CD4-positive, alpha-beta T cell treated with Interleukin-4 for 1 hour (primary cell): ENCODE measurements at places on chromosomes 6 and 20.

- DNase-seq, result no peak
These were observed 254.6 kb upstream of the PRDM1 start for GRCh38 chr6:105831311-105832097.

DNA sequence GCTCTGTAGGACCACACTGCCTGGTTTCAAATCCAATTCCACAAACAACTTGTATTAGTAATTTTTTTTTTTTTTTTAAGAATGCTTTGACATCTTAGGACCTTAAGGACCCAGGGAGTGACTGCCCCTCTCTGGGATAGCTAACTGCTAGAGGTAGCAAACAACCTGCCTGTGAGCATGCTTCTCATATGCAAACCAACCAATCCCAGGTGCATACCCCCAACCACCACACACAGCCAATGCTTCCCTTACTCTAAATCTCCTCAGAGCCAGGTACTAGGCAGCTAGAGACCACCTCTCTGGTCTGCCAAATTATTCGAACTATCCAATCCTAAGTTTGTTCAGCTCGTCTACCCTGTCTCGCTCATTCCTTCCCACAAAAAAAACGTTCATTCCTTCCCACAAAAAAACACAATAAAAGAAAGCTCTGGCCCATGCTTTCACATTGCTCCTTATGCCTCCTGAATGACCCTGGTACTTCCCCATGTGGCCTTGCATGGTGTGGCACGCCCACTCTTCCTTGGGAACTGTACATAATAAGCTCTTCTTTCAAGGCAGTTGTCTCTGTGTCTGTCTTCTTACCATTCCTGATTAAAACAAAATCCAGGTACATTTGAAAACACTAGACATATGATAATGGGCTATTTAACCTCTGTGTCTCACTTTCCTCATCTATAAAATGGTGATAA, 6.4 kb downstream of the SERAC1 start:
- no peak for DNase-seq

GRCh38 chr20:48766961-48767960, 60.5 kb downstream of the PREX1 start:
- peak; percentile 65 for DNase-seq

DNA sequence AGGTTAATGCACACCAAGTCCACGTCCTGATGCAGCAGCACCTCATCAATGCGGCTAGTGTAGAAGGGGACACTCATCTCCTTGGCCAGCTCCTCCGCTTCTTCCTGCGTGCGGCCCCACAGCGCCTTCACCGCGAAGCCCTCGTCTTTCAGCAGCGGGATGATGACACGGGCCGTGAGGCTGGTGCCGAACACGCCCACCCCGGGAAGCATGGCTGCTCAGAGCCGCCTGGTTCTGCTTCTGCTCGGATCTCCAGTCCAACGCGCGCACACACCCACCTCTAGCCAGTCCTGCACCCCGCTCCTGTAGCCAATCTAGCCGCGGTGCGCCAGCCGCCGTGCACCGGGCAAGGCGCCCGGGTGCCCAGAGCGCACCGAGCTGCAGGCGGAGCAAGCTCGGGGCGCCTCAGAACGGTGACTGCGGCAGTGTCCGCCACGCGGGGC, 700 bp downstream of the GFOD1 start:
- peak; percentile 70 for DNase-seq

DNA sequence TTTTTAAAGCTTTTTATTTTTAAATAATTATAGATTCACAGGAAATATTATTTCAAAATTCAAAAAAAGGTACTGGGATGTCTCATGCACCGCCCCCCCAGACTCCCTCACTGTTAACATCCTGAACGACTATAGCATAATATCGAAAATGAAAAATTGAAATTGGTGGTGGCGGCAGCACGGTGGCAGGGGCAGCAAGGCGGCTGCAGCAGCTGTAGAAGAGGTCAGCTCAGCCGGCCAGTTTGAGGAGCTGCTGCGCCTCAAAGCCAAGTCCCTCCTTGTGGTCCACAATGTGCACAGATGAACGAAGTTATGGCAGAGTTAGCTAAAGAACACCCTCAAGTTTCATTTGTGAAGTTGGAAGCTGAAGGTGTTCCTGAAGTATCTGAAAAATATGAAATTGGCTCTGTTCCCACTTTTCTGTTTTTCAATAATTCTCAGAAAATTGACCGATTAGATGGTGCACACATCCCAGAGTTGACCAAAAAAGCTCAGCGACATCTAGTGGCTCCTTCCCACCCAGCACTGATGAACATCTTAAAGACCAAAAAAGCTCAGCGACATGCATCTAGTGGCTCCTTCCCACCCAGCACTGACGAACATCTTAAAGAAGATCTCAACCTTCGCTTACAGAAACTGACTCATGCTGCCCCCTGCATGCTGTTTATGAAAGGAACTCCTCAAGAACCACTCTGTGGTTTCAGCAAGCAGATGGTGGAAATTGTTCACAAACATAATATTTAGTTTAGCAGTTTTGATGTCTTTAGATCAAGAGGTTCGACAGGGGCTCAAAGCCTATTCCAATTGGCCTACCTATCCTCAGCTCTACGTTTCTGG, 100.8 kb downstream of the FAM217A start:
- DNase-seq, result peak; percentile 53

- no peak for DNase-seq
These were observed 64.0 kb downstream of the CAP2 start for GRCh38 chr6:17457405-17457804.

DNA sequence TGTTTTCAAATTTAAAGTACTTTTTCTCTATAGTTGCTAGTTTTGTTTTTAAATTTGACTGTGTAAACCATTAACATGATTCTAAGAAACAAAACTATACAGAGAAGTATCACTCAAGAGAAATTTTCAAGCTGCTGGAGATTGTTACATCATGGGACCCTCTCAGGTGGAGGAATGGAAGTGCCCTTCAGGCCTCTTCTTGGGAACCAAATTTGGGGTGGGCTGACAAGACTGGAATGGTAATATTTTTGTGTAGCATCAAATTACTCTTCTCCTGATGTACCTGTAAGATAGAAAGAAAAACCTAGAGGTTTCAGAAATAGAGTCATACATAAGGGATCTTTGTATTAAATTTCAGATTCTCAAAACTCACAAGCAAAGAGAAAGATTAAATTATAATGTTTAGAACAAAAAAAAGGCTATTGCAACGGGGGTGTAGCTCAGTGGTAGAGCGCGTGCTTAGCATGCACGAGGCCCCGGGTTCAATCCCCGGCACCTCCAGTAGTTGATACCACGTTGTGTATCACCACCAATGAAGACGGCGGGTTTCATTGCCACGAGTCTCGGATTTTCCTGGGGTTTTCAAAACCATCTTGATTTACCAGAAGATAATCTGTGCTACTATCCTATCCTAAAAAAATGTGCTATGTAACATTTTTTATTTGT, 193.7 kb downstream of the GPX5 start:
- DNase-seq, result no peak

- no peak for DNase-seq
These were observed 213.0 kb upstream of the CDYL start for GRCh38 chr6:4563156-4563555.

GRCh38 chr6:31308845-31309175, 36.9 kb upstream of the HLA-C start:
- no peak for DNase-seq

GRCh38 chr6:168096271-168096764, 17.3 kb upstream of the FRMD1 start:
- DNase-seq, result no peak

DNA sequence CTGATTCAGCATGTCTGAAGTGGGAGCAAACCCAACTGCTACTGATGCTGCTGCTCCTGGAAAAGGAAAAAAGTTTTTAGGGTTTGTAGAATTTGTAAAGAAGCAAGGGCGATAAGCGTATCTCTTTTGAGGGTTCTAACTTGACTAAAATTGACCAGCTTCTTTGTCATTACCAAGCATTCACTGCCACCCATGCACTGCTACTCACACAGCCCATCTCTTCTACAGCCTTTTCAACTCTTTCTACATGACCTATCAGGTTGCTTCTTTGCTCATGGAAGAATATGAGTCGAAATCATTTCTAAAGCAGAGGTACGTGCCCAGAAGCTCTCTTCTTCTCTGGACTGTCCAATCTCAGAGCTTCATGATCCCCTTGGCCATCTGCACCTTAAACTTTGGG, 570.9 kb downstream of the EPHA7 start:
- no peak for DNase-seq

DNA sequence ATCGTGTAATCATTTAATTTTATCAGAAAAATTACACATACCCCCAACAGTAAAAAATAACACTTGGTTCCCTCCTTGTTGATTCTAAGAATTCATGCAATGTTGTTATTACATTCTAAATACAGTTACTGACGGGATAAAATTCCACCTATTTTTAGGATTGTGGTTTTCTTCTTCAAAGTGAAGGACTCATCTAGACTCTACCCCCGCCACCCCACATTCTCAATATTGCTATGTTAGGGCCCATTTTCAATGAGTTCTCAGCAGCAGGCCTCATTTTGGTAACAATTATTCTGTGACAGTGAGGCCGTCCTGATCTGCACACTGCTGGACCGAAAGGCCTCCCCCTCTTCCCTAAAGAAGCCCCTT, 43.5 kb downstream of the PREX1 start:
- no peak for DNase-seq

DNA sequence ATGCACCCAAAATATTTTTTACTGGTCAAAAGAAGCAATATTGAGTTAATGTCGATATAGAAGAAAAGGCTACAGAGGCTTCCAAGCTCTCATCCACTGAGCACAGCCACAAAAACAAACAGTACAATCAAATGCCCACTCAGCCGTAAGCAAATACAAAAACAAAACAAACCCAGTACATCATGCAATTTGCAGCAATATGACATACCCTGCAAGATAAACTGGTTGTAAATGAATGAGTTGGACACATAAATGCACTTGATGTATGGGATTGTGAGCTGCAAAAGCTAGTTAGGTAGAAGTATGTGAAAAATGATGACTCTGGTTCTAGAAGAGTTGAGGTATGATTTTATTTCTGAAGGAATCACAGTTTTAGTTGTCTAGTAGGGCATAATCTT, 83.9 kb downstream of the SESN1 start:
- DNase-seq, result no peak

GRCh38 chr20:35954907-35955251, 577 bp upstream of the SCAND1 start:
- peak; percentile 53 for DNase-seq

- peak; percentile 75 for DNase-seq
These were observed 58.4 kb downstream of the PDE7B start for GRCh38 chr6:135909737-135910387.

- DNase-seq, result no peak
These were observed 125.0 kb downstream of the CBLN4 start for GRCh38 chr20:55880361-55880760.
